ENCODE measurements at places on chromosomes 11 and 22.

DNA sequence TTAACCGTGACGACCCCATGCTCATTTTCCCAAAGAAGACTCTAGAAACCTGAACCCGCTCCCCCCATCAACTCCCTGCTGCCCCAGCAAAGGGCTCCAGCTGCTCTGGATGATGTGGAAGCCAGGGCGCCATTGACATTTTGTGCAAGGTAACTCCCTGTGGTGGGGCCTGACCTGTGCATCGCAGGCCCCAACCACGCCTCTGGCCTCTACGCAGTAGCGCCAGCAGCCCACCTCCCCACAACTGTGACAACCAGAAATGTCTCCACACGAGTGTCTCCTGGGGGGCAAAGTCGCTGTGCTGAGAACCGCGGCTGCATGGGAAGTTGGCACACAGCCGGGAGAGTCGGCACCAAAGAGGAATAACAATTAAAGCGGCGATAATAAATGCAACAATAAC lies 86.9 kb upstream of the PRR5 start:
- no peak for DNase-seq
- H3K27ac ChIP-seq: no peak overlapping the region
- no peaks in the 10 kb centered on the region for H3K36me3 ChIP-seq
- no peaks in the 10 kb centered on the region for H3K4me1 ChIP-seq
- no peaks in the 10 kb centered on the region for H3K27me3 ChIP-seq
- no peak overlapping the region for H3K4me3 ChIP-seq

- H3K36me3 ChIP-seq: no peaks in the 10 kb centered on the region
- H3K27me3 ChIP-seq: no peaks in the 10 kb centered on the region
- H3K4me3 ChIP-seq: no peak overlapping the region
- no peak for DNase-seq
Measured at GRCh38 chr11:122995526-122995925, 13.9 kb upstream of the BSX start.

DNA sequence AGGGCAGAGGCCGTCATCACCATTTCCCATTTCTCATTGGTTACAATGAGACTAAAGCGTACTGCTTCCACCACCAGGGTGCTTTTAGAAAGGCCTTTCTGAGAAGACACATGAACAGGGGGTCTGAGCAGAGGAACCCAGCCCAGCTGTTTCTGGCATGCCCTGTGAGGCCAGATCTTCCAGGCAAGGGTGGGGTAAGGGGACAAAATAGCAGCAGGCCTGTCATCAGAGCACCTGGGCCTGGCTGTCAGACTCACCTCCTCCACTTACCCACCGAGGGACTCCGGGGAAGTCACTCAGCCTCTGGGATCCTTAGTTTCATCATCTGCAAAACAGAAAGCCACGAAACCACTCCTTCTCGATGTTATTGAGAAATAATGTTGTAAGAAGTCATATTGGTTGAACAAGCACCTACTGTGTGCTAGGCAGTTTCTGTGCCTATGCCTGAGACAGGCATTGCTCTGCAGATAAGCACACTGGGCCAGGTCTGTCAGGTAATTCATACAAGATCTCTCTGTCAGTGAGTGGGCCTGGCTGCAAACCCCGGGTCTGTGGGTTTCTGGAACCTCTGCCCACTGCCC lies 8.8 kb upstream of the WNT11 start:
- DNase-seq: no peak
- no peak overlapping the region for H3K4me3 ChIP-seq
- no peaks in the 10 kb centered on the region for H3K4me1 ChIP-seq
- H3K36me3 ChIP-seq: no peaks in the 10 kb centered on the region

GRCh38 chr11:65743681-65744025 lies 23.1 kb upstream of the RNASEH2C start:
- no peak overlapping the region for H3K27ac ChIP-seq
- H3K4me1 ChIP-seq: no peaks in the 10 kb centered on the region
- no peak overlapping the region for H3K4me3 ChIP-seq
- peaks cover 22% of the 10 kb centered on the region for H3K27me3 ChIP-seq
- H3K36me3 ChIP-seq: no peaks in the 10 kb centered on the region
- DNase-seq: no peak

GRCh38 chr11:61114913-61115312 lies 12.6 kb downstream of the CD5 start:
- no peak overlapping the region for H3K27ac ChIP-seq
- no peak overlapping the region for H3K4me3 ChIP-seq
- no peaks in the 10 kb centered on the region for H3K27me3 ChIP-seq
- no peaks in the 10 kb centered on the region for H3K4me1 ChIP-seq
- H3K36me3 ChIP-seq: no peaks in the 10 kb centered on the region
- DNase-seq: no peak
